ENCODE measurements at places on chromosomes 1 and 21. TPM values are rescaled to one million over a fixed set of nuclear protein-coding genes. Genes with fewer than 3 reads are reported as not detected.

Gene EPS8L3
- polyA plus RNA-seq: 84.4 TPM

Gene RNU1-4
- polyA plus RNA-seq: not detected

Gene CELA3B
- polyA plus RNA-seq: 6.9 TPM

Gene ELOA
- polyA plus RNA-seq: 12.3 TPM

Gene RBM11
- polyA plus RNA-seq: 0.60 TPM

Gene TRIM62
- 1.6 TPM for polyA plus RNA-seq

Gene PPIAL4G
- 0.09 TPM for polyA plus RNA-seq

DNA sequence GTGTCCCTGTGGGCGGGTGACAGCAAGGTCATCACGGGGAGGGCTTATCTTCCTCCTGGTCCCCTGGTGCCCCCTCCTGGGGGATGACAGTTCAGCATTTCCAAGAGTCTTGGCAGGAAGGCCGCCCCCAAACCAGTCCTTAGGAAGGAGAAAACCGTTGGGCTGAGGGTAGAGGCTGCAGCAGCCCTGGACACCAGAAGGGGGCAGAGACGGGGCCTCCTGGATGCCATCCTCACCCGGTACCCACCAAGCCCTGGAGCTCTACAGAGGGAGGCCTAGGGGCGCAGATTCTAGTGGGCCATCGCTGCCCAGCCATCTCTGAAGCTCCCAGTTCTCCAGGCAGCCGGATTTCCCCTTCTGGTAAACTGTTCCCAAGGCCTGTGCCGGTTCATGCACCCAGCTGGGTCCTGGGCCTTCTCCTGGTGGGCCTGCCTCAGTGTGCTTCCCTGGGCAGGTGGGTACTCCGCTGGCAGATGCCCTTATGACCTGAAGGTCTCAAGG lies 14.8 kb upstream of the ZNF669 start:
- no peaks in the 10 kb centered on the region for H3K4me1 ChIP-seq
- DNase-seq: no peak
- no peak overlapping the region for H3K27ac ChIP-seq
- H3K36me3 ChIP-seq: no peaks in the 10 kb centered on the region

GRCh38 chr1:240363315-240363714 lies 248.6 kb downstream of the GREM2 start:
- H3K27ac ChIP-seq: no peak overlapping the region
- H3K4me1 ChIP-seq: no peaks in the 10 kb centered on the region
- no peaks in the 10 kb centered on the region for H3K27me3 ChIP-seq
- no peaks in the 10 kb centered on the region for H3K36me3 ChIP-seq
- no peak for DNase-seq

- DNase-seq: no peak
- H3K36me3 ChIP-seq: no peaks in the 10 kb centered on the region
- no peaks in the 10 kb centered on the region for H3K4me1 ChIP-seq
- no peak overlapping the region for H3K4me3 ChIP-seq
- H3K27me3 ChIP-seq: no peaks in the 10 kb centered on the region
Observed at GRCh38 chr1:84254703-84255238, 46.7 kb upstream of the SAMD13 start.

DNA sequence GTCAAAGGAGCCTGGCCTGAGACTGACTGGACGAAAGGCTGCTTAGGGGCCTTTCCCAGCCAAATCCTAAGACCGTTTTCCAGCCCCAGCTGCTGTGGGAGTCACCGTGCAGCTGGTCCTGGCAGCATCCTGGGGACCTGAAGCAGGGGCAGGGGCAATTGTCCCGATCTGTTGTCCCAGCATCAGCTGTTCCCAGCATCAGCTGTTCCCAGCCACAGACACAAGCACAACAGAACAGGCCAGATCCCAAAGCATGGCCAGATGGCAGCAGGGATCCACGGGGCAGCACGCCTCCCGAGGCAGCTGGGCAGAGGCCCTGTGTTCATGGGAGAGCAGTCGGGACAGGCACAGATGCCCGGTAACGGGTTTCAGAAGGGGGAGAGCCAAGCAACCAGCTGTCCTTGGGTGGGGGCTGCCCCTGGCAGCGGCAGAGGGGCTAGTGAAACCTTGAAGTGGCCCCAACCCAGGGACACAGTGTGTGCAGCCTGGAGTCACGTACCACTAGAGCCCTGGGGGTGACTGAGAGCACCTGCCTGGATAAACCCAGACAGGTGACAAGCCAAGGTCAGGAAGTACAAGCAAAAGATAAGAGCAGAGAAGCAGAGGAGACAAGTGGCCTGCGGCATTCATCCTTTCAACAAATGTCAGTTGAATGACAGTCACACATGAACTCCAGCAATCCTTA lies 13.3 kb downstream of the CELA2B start:
- H3K4me1 ChIP-seq: no peaks in the 10 kb centered on the region
- no peak for DNase-seq
- peaks cover 9% of the 10 kb centered on the region for H3K36me3 ChIP-seq
- no peak overlapping the region for H3K27ac ChIP-seq
- H3K27me3 ChIP-seq: no peaks in the 10 kb centered on the region

DNA sequence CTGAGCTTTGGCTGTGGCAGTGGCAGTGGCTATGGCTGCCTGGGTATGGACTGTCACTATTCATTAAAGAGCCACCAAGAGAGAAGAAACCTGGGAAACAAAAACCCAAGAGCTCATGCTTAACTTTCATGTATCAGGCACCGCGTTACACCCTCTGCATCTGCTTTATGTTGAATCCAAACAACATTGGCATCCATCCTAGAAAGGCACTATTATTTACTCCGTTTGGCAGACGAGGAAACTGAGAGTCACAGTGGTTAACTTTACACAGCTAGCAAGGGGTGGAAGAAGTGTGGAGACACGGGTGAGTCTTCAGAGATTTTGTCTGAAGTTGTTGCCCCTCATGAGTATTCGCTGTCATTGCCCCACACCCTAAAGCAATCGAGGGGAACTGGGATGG lies 63.8 kb downstream of the PLXNA2 start:
- no peaks in the 10 kb centered on the region for H3K4me1 ChIP-seq
- H3K4me3 ChIP-seq: no peak overlapping the region
- DNase-seq: no peak
- H3K27me3 ChIP-seq: no peaks in the 10 kb centered on the region
- H3K36me3 ChIP-seq: no peaks in the 10 kb centered on the region
- H3K27ac ChIP-seq: no peak overlapping the region

GRCh38 chr1:105686874-105687690 lies 1369.4 kb upstream of the PRMT6 start:
- peak; percentile 57 for DNase-seq
- H3K27ac ChIP-seq: no peak overlapping the region

DNA sequence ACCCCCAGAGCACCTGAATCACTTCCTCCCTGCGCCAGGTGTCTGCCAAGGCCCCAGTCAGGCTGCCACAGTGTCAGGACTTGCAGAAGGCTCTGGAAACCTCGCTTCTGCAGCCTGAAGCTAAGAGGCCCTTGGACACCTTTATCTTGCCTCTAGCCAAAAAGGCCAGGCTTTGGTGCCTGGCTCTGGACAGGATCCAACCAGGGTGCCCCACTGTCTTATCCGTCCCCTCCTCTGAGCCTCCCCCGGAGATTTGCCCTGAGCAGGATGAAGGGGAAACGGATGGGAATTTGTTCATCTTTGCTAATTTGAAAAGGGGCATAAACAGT lies 12.8 kb upstream of the CLSTN1 start:
- no peaks in the 10 kb centered on the region for H3K4me1 ChIP-seq
- no peaks in the 10 kb centered on the region for H3K36me3 ChIP-seq
- no peak overlapping the region for H3K4me3 ChIP-seq
- no peaks in the 10 kb centered on the region for H3K27me3 ChIP-seq
- DNase-seq: peak; percentile 46

GRCh38 chr1:205316161-205316566 lies 5.4 kb downstream of the NUAK2 start:
- peaks cover under 1% of the 10 kb centered on the region for H3K36me3 ChIP-seq
- peaks cover 23% of the 10 kb centered on the region for H3K4me1 ChIP-seq
- DNase-seq: no peak
- no peak overlapping the region for H3K27ac ChIP-seq
- no peaks in the 10 kb centered on the region for H3K27me3 ChIP-seq

DNA sequence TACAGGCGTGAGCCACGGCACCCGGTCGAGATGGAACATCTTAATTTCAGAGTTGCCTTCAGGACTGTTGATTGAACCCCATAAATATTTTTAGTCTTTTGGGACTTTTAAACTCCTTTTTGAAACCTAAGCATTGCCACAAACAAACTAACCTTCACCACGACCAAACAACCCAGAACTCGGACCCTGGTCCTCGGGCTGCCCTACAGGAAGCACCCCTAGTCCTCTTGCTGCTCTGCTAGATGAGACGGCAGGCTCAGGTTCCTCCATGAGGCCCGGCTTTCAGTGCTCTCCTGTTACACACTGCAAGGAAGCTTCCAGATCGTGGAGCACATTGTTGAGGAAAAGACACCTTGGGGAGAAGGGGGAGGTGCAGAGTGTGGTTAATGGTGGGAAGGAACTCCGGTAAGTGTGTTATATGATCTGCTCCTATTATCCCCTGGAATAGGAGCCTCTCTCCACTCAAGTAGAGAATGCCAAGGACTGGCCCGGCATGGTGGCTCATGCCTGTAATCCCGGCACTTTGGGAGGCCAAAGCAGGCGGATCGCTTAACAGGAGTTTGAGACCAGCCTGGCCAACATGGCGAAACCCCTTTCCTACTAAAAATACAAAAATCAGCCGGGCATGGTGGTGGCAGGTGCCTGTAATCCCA lies 5.7 kb downstream of the EPHX1 start:
- H3K27ac ChIP-seq: peak overlapping the region; percentile 90
- H3K27me3 ChIP-seq: no peaks in the 10 kb centered on the region
- no peak for DNase-seq
- H3K36me3 ChIP-seq: no peaks in the 10 kb centered on the region
- peaks cover 91% of the 10 kb centered on the region for H3K4me1 ChIP-seq

DNA sequence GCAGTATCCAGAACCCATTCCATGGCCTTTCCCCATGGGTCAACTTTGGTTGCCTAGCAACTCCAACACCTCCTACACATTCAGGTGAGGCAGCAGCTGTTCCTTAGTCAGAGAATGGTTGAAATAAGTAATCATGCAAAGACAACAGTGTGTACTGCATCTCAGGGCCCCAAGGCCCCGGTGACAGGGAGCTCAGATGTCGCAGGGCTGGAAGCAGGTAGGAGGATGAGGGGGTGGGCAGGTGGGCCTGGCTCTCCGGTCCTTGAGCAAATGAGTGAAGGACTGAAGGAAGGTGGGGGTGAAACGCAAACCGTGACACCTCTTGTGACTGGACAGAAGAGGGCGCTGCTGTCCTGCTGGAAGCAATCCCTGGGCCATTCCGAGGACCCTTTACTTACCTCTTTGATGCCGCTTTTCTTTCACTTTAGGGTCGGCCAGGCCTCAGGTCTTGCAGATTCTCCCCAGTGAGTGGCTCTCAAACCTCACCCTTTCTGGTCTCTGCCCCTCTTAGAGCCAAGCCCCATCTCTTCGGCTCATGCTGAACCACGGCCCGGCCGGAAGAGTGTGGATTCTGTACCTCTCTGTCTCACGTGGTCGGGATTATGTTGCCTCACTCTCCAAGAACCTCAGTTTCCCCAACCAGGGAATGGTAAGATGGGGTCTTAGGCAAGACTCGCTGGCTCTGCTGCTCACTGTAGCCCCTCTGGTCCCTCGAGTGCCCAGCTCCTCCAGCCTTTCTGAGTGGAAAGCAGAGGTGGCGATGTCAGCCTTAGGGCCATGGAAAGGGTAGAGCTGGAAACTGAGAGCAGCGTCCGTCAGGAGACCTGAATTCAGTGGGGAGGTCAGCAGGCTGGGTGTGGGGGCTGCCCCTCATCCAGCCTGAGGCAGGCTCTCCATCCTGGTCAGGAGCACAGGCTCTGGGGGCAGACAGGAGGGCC lies 5.6 kb upstream of the KCNA10 start:
- H3K4me1 ChIP-seq: no peaks in the 10 kb centered on the region
- no peak overlapping the region for H3K27ac ChIP-seq
- H3K36me3 ChIP-seq: no peaks in the 10 kb centered on the region
- H3K4me3 ChIP-seq: no peak overlapping the region

DNA sequence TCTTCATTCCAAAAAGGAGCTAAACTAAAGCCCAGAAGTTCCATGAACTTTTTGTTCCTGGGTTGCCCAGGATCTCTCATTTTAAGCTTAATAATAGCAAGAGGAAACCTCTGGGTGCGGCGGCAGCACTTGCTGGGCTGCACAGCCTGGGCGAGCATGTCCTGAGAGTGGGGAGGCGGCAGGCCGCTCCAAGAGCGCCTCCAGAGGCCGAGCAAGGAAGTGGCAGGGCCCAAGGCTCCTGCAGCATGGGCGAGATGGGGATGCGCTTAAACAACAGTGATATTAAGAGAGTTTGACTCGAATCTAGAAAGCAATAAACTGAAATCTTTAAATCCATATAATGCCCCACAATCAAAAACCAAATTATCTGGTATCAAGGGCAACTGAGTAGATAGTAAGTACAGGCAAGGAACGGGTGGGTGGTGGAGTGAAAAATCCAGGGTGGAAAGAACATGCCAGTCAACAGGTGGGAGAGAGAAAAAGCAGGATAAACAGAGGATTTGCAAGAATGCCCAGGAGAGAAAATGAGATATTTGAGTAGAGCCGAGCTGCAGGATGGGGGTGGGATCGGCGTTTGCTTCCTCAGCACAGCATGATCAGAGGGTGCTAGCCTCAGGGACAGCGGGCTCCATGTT lies 14.1 kb upstream of the TNR start:
- H3K4me3 ChIP-seq: no peak overlapping the region
- peaks cover 4% of the 10 kb centered on the region for H3K27me3 ChIP-seq

DNA sequence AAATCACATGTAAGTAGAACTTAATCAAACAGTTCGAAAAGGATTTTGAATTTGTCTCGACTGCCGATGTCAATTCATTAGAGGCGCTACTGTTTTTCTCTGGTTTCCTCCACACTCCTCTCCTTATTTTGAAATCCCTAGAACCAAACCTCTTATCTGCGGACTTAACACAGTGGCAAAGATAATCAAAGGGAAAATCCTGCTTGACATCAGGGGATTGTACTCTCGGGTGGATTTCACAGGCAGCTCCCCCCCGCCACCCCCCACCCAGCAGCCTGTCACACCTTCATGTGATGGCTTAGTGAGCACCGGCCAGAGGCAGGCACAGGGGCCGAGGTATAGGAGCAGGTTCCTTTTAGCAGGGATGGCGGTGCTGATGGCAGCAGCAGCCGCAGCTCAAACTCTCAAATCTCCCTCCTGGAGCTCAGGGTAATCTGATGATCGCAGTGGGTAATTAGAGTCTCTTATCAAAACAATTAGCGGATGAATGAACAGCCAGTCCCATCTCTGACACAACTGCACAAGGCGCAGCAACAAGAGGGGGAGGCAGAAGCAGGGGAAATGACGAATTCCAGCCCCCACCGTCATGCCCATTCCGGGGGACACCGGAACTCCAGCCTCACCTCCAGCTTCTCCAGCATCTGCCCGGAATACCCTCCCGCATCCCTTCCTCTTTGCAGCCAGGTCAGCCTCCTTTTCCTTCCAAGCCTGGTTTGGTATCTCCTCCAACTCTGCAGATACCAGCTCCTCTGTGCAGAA lies 80.3 kb downstream of the SSBP3 start:
- peaks cover 90% of the 10 kb centered on the region for H3K4me1 ChIP-seq
- H3K27me3 ChIP-seq: no peaks in the 10 kb centered on the region
- H3K36me3 ChIP-seq: no peaks in the 10 kb centered on the region
- DNase-seq: no peak
- H3K27ac ChIP-seq: peak overlapping the region; percentile 83
- no peak overlapping the region for H3K4me3 ChIP-seq

- H3K27me3 ChIP-seq: no peaks in the 10 kb centered on the region
- no peak overlapping the region for H3K27ac ChIP-seq
- no peaks in the 10 kb centered on the region for H3K36me3 ChIP-seq
- no peak overlapping the region for H3K4me3 ChIP-seq
Observed at GRCh38 chr21:37047079-37047478, 25.8 kb downstream of the PIGP start.

- H3K27ac ChIP-seq: no peak overlapping the region
- no peaks in the 10 kb centered on the region for H3K4me1 ChIP-seq
- H3K36me3 ChIP-seq: no peaks in the 10 kb centered on the region
- no peaks in the 10 kb centered on the region for H3K27me3 ChIP-seq
Observed at GRCh38 chr1:195715652-195716051, 892.6 kb downstream of the KCNT2 start.

GRCh38 chr1:221157026-221157761 lies 278.0 kb downstream of the HLX start:
- no peak overlapping the region for H3K27ac ChIP-seq
- H3K27me3 ChIP-seq: no peaks in the 10 kb centered on the region
- no peaks in the 10 kb centered on the region for H3K36me3 ChIP-seq
- H3K4me1 ChIP-seq: no peaks in the 10 kb centered on the region
